NCI-H187 treated with DMSO at 0.1 percent for 48 hours (cell line): ENCODE measurements at places on chromosomes 3 and 15.

GRCh38 chr3:10489746-10490483 lies 15.5 kb downstream of the ATP2B2 start:
- DNase-seq, result no peak

GRCh38 chr15:64895285-64896065 lies 16.2 kb upstream of the ANKDD1A start:
- DNase-seq, result no peak

- DNase-seq, result no peak
Observed at GRCh38 chr3:108420926-108421325, 89.5 kb downstream of the MYH15 start.

DNA sequence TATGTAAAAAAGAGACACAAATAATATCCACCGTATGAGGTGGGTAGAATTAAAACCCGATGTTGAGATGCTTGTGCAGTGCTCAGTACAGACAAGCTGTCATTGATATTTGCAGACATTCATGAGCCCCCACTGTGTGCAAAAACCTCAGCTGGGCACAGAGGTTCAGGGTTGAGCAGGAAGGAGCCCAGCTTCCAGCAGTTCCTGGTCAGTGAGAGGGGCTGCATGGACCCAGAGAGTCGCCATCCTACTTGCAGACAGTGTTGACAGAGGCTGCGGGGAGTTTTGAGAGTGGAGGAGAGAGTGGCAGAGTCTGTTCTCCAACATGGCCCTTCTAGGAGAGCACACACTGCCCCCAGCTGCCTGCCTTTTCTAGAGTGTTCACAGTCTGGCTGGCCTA lies 6.1 kb upstream of the LTF start:
- DNase-seq, result no peak

DNA sequence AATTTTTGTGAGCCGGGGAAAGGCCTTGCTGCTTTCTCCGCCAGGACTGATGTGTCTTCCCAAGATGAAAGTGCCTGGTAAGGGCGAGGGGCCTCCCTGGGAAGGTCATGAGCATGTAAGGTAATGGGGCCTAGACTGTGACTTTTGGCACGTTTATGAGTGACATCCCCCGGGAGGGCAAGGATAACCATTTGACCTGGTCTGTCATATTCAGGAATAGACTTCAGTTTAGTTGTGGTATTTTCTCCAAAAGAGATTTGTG lies 631 bp upstream of the CNBP start:
- DNase-seq, result no peak

GRCh38 chr3:94460931-94461330 lies 398.1 kb downstream of the NSUN3 start:
- DNase-seq, result no peak

GRCh38 chr3:20245781-20246180 lies 59.8 kb upstream of the SGO1 start:
- no peak for DNase-seq

DNA sequence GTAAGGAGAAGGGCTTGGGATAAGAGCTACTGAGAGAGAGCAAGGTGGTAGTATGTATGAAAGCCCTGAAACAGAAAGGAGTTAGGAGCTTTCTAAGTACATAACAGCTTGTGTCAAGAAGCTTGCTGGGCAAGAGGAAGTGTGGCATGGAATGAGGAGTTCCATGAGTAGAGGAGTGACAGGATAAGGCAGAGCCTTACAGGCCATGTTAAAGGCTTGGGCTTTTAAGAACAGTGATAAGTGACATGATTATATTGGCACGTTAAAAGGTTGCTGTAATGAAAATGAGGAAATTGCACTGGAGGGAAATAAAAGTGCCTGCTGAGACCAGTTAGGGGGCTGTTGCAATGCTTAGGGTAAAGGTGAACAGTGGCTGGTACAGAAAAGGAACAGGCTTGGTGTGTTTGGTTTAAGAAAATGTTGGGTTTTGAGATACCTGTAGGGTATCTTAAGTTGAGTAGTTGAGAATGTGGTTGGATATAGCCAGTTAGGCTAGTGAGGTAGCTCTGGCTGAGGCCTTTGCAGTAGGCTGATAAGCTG lies 49.0 kb downstream of the MEF2A start:
- DNase-seq, result no peak

- DNase-seq, result no peak
Observed at GRCh38 chr3:1171320-1171719, 78.5 kb downstream of the CNTN6 start.

DNA sequence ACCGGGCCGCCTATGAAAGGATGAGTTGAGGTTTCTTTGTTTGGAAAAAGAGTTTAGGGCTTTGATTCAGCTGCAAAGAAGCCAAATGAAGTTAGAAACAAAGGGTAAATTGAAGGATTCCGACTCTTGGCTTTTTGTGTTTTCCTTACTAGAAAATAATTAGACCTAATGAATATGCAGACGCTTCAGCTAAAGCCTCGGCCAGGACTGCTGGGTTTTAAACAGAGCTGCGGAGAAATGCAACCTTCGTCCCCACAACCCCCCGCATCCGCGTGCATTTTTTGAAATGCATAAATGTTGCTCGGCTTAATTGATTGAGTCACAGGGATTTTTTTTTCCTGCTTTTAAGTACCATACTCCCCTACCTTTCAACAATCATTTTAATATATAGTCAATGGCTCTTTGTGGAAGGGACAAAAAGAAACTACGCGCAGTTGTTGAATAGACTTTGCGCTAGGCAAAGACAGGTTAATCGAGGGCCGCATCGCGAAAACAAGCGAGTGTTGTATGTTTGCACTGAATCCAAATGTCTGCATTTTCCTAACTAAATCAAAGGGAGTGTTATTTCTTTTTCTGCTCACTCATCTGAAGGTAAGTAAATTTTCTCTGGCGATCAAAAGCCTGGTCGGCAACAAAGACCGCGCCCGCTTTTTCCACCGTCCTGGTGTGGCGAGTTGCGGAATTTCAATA lies 1.3 kb upstream of the ZIC4 start:
- no peak for DNase-seq

DNA sequence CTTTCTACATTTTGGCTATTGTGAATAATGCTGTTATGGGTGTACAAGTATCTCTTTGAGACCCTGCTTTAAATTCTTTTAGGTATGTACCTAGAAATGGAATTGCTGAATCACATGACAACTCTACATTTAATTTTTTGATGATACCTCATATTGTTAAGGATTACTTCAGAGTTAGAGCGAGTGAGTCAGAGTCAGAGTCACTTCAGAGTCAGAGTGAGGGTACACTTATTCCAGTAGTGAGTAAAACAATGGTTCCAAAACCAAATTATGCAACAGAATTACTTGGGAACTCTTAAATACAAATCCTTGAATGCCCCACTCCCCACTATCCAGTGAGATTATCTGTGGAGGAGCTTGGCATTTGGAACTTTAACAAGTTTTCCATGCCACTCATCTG lies 50.3 kb upstream of the SNRK start:
- no peak for DNase-seq

GRCh38 chr15:89030311-89030710 lies 57.9 kb upstream of the ABHD2 start:
- DNase-seq, result no peak

DNA sequence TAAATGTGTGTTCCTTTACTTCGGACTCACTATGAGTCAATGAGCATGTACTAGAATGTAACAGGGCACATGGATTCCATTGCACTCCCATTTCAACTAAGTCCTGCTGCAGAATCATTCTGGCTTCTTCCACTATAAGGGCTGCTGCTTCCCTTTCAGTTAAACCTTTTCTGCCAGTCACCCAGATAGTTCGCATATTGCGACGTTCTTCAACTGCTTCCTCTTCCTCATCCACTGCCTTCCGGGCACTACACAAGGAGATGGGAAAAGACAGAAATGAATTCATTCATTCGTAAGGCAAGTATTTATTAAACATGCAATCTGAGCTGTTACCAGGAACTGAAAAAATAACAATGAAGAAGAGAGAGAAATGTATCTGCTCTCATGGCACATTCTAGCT lies 55.6 kb downstream of the POLQ start:
- DNase-seq, result no peak

DNA sequence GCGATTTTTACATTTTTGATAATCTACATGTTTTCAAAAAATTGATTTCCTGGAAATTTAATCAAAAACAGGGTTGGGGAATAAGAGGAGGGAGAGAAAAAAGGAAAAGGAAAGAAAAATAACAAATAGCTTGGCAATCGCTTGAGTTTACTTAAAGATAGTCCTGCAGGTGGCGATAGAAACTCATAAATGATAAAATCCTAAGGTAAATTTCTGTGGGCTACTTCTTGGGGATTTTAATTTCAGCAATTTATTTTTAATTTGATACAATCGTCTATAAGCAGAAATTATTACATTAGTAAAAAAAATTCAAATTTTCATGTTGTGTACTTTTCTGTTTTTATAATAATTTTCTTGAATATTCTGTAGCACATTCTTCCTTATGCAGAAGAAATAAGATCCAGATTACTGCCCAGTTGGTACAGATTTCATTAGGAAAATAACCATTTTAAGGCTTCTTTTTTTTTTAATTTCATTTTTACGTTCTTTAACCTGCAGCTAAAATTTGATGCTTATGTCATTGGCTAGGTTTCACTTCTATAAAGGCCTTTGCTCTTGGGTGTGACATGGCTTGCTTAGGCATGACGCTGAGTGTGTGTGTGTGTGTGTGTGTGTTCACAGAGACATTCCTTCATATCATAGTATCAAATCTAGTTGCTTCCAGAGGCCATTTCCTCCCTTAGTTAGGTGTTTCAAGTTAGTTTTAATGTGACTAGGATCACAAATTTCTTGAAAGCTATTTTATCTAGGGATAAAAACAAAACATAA lies 181.8 kb downstream of the MCTP2 start:
- no peak for DNase-seq

DNA sequence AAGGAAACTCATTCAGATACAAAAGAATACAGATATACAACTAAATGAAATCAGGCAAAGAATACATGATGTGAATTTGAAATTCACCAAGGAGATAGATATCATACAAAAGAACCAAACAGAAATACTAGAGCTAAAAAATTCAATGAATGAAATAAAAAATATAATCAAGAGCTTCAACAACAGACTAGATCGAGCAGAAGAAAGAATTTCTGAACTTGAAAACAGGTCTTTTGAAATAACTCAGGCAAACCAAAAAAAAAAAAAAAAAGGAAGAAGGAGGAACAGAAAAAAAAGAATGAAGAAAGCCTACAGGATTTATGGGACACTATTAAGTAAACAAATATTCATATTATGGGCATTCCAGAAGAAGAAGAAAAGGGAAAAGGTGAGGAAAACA lies 137.8 kb downstream of the DMXL2 start:
- no peak for DNase-seq

GRCh38 chr15:60076582-60077276 lies 72.6 kb downstream of the FOXB1 start:
- DNase-seq, result no peak
